Stimulated activated CD8-positive, alpha-beta memory T cell treated with anti-CD3 and anti-CD28 coated beads, Interleukin-7, amount 100 ng/mL, for 24 hours (primary cell): ENCODE measurements at places on chromosomes 2 and 18.

- no peak for DNase-seq
Observed at GRCh38 chr2:58553522-58553921, 312.4 kb upstream of the FANCL start.

- no peak for DNase-seq
Observed at GRCh38 chr18:63145166-63145850, 174.3 kb downstream of the BCL2 start.

- DNase-seq = no peak
Observed at GRCh38 chr18:74930616-74931015, 278.3 kb downstream of the PTGR3 start.

- DNase-seq = no peak
Observed at GRCh38 chr2:20657522-20658235, 6.8 kb upstream of the HS1BP3 start.

- DNase-seq = no peak
Observed at GRCh38 chr2:16729335-16729734, 63.7 kb upstream of the CYRIA start.

DNA sequence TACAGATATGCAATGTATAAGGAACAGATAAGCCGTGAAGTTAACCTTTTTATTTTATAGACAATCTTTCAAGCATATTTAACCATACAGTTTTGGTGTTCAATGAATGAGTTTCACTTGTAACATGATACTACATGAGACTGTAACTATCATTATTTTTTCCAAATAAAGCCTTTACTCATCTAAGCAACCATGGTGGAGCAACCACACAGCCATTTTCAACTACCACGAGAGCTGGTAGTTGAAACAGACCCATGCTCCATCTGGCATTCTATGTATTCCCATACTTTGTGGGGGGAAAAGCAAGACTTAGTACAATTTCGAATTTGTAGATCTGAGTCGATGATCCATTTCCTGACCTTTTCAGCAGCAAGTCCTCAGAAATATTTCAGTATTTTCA, 159.3 kb upstream of the RND3 start:
- DNase-seq = no peak

DNA sequence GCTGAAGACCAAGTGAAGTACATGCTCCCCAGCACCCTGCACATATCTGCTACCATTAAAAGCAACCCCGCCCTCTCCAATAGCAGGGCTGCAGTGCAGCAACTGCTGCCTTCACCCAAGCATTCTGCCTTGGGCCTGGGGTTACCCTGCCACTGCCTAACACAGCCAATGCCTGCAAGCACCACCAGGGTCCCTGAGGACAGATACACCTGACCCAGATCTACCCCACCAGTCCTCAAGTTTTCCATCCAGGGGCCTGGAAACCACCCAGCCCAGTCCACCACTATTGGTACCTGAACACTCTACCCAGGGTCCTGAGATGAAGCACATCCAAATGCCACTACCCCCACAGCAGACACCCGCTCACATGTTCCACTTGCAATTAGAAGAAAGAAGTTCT, 181.1 kb upstream of the RBBP8 start:
- DNase-seq = no peak

- DNase-seq = no peak
Observed at GRCh38 chr18:3902676-3903075, 452.7 kb downstream of the TGIF1 start.

DNA sequence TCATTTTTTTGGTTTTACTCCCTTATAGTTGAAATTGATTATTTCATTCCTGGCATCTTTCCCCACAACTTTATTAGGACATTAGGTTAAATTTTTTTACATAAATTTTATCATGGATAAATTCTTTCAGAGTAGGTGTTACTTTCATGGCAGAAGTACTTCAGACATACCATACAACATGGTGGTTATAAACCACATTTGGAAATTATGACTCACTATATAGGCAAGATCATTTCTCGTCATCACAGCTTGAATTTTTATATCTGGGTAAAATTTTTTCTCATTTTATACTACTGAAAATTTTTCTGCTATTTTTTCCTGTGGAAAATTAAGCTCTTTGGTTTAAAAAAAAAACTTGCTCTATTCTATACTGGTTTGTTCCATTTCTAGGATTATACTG, 111.9 kb upstream of the COL5A2 start:
- no peak for DNase-seq

DNA sequence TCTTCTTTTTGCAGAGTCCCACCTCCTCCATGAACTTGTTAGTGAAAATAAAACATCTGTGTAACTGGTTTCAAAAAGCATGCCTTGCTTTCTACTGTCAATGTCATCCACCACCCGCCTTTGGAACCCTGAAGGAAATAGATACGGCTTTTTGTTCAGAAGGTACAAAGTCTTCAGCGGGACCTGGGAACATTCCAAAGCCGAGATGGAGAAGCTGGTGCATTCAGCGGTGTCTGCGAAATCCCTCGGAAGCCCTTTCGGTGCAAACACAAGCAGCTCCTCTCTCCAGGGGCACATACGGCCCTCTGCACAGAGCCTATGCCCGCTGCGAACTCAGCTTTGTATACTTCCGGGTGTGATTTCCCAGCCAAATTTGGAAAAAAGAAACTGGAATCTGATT, 555.8 kb upstream of the SALL3 start:
- no peak for DNase-seq

- no peak for DNase-seq
Observed at GRCh38 chr2:233085037-233085838, 25.1 kb downstream of the INPP5D start.

DNA sequence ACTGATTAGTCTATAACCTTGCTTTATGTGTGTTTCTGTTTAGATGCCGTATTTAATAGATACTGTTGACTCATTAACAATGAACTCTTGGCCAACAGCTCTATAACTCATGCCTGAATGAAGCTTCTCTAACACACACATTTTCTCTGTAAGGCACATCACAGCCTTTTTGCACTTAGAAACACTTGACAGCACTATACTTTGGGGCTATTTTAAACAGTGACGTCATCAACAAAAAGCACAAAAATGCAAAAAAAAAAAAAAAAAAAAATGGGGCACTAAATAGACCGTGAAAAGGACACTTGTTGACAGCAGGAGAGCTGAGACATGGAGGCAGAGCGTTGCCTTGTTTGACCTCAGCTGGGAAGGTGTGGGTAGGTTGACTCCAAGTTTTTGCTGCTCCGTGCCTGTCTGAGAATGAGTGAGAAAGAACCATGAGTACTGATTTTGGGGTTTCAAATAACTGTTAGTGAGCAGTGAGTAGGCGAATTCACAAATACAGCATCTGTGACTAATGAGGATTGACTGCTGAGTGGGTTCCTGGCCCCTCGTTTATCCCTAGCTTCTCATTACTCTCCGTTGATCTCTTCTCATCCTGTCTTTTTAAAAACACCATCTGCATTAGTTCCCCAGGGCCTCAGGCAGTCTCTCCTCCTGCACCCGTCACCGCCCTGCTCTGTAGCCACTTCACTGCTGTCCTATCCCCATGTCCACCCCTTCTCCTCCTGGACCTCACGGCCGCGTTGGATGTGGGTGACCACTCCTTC, 24.4 kb downstream of the SPP2 start:
- DNase-seq = no peak

DNA sequence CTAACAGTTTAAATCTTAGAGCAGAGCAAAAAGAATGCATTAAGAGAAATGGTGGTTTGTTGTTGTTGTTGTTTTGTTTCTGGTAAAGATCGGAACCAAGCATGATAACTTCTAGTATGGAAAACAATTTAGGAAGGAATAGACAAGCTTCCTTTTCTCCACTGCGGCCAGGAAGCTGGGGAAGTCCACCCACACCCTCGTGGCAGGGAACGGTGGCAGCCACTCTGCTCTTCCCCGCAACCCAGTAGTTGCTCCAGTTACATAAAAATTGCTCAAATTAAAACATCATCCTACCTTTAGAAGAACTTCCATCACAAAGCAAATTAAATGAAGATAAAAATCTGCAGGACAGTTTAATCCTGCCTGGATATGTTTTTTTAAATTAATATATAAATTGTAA, 113.0 kb downstream of the RBMS1 start:
- DNase-seq = no peak

DNA sequence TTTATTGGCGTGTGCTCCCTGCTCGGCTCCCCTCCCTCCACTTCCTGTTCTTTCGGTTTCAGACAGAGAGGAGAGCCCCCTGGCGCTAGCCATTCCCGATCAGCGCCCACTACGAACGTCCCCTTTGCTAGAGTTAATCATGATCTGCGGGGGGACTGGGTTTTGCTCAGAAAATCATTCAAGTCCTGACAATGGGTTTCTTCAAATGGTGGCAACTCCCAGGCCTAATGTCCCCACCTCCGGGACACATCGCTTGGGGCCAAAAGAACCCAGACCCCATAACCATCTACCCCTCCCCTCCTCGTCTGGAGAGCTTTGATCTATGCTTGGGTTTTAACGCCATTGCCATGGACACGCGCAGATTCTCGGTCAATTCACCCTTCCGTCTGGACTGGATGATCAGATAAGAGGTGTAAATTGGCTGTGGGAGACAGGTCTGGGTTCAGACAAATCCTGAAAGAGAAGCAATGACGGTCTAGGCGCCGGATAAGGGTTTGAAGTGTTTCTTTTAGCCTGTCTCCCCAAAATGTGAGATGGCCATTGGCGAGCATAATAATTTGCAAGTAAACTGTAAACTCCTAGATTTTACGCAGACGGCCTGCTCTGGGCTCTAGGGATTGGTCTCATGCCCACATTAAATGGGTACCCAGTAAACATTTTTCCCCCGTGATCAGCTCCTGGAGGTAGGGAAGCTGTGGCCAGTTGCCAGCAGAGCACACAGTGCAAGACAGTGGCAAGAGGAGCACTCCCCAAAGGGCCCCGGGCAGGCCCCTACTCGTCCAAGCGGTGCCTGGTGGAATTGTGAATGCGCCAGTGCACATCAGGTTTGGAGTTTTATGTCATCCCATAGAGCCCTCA, 4.7 kb downstream of the NRP2 start:
- no peak for DNase-seq

GRCh38 chr2:86284401-86284841, 53.0 kb downstream of the REEP1 start:
- DNase-seq = no peak

DNA sequence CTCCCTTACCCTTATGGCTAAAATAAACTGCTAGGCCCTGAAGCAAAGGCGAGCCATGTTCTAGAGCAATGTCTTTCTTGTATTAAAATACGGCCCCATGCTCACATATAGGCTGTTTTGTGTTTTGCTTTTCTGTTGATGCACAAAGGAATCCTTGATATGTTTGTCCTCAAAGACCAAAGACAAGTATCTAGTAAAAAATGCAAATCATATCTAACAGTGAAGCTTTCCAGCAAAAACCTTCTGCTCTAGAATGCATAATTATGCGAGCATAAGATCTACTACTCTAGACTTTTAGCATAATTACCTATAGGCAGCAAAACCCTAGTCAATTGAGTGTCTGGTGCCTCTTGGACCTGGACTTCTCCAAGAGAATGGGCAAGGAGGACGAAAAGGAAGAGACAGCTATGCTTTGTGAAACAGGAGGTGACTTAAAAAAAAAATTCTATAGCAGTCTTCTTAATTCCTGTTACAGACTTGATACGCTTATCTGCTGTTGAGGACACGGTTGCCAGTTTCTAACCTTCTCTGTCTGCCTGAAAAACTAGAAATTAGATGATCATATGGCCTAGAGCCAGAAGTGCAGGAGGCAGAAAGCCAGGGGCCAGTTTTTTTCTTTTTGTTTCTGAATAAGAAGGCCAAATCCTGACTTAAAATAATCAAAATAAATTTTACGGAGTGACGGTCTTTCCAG, 1.5 kb upstream of the AMMECR1L start:
- DNase-seq = no peak

DNA sequence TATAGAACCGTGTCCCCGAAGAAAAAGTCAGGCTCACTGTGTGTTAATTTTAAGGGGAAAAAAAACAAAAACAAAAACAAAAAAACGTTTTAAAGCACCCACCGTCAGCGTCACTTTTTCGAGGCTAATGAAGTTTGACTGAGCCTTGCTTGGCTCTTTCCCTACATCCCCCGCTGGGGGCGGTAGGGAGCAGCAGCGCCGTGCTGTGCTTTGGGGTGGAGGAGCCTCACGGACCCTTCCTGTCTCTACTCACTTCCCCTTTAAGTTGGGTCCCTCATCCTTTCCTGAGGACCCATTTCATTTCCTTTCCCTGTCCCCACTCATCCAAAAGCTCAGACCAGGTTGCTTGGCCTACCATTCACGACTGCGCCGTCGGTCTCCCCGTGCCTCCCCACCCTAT, 82.8 kb upstream of the RPL31 start:
- no peak for DNase-seq

DNA sequence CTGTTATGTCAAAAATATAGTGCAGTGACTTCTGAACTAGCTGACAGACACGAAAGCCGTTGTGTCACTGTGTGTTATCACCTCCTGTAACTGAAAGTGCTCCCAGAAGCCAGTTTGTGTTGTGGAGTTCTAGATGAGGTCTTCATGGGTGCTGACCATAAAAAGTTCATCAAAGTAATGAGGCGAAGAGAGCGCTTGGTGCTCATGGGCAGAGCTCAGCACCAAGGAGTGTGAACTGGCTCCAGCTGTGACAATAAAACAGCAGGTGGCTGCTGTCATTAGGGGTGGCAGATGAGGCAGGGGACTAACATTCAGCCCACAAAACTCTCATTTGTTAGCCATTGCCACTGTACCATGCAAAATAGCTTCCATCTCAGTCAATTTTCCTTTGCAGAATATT, 151.1 kb downstream of the ZNF407 start:
- DNase-seq = no peak

GRCh38 chr2:118110991-118111390, 22.7 kb downstream of the INSIG2 start:
- DNase-seq = no peak

DNA sequence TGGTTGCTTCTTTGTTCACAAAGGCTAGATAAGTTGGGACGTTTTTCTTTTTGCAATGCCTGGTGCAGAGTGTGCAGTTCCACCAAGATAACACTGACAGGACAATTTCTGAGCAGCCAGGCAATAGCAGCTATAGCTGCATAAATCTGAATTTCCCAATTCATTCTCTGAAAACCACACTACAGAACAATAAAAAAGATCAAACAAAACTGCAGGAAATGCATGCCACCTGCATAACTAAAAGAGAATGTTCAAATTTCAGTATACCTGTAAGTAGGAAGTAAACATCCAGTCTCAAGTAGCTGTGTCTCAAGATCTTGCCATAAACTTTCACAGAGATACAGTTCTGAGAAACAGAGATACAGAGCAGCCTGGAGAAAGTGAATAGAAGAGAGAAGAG, 5.3 kb upstream of the KCTD18 start:
- no peak for DNase-seq

DNA sequence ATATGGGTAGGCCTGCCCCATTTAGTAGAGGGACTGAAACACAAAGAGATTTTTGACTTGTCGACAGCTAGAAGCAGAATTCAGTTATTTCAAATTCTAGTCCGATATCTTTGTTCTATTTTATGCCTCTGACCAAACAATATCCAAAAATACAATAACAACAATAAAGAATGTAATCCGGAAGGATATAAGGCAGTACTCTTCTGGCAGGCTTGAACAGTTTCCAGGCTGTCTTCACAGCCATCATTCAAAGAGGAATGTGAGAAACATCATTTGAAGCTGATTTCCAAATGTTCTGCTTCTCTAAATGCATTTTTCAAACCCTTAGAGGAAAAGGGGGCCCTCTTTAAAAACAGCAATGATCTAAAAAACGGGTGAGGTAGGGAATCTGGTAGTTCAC, 36.7 kb upstream of the SPTBN1 start:
- DNase-seq = no peak
